ENCODE measurements at places on chromosomes 7 and 10.

DNA sequence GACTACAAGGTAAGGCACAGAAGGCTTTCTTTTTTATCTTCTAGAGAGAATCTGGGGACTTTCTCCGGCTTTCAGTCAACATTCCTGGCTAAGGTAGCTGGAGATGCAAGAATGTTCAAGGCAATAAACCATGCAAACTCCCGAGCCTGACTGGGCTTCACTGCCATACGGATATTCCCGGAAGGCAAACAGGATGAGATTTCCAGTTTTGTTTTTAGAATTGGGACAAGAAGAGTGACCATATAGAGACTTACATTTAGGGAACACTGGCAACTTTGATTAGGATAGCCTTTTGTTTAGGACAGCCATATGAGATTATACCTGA, 269 bp downstream of the CALD1 start:
- no peak for DNase-seq

GRCh38 chr7:21429021-21429420, 1.1 kb downstream of the SP4 start:
- peak; percentile 30 for DNase-seq

GRCh38 chr7:117862378-117862777, 10.9 kb downstream of the CTTNBP2 start:
- DNase-seq = no peak

- DNase-seq = no peak
Measured at GRCh38 chr10:10527861-10528562, 489.7 kb upstream of the CELF2 start.

GRCh38 chr10:96758423-96758822, 38.1 kb upstream of the PIK3AP1 start:
- DNase-seq = no peak

DNA sequence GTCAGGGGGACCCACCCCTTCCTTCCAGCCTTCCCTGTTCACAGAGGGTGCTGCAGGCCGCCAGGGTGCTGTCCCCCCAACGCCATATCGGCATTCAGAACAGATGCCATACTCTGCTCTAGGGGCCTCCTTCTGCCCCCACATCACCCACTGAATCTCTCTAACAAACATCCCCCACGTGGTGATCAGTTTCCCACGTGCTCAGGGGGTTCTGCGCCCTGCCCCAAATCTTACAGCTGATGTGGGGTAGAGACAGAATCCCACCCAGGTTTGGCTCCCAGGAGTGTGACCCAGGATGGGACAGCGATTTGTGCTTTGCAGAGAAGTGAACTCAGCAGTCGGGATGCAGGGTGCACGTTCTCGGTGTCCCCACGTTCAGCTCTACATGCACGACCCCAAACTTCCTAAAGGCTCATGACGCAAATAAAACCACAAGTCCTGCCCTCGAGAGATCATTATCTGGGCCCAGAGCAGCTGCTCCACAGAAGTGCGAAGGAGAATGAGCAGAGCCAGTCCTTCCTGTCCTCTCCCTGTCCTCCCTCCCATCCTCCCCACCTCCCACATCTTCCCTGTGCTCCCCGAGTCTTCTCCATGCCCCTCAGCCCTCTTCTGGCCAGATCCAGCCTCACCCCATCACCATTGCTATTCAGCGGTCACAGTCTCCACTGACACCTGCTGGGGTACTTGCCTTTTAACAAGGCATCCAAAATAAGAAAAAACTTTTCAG, 423.4 kb downstream of the DNAJB6 start:
- no peak for DNase-seq

GRCh38 chr7:15686957-15687545, 568 bp upstream of the MEOX2 start:
- no peak for DNase-seq

GRCh38 chr7:843230-843629, 11.0 kb downstream of the SUN1 start:
- no peak for DNase-seq

DNA sequence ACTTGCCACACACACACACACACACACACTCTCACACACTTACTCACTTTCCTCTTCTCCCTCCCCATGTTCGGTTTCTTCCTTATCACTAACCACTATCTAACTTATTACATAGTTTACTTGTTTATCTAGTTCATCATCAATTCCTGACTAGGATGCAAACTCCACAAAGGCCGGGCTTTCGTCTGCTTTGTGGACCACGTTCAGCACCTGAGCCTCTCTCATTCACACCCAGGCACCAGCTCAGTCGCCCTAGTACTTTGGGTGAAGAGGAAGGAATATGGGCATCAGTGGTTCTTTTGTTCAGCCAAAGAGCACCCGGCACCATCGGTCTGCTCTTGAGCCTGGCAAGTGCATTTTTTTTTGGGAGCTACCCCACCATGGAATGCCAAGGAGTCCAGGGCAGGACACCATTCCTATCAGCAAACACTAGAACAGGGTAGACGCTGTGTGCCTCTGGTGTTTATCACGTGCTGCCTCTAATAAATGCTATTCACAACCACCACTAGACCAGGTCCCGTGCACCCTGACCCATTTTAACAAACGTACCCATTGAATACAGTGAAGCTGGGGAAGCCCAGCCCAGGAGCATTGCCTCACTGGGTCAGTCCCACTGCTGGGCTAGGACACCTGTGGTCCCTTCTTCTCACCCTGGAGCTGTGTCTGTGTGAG, 2.2 kb downstream of the C10orf67 start:
- DNase-seq = no peak

DNA sequence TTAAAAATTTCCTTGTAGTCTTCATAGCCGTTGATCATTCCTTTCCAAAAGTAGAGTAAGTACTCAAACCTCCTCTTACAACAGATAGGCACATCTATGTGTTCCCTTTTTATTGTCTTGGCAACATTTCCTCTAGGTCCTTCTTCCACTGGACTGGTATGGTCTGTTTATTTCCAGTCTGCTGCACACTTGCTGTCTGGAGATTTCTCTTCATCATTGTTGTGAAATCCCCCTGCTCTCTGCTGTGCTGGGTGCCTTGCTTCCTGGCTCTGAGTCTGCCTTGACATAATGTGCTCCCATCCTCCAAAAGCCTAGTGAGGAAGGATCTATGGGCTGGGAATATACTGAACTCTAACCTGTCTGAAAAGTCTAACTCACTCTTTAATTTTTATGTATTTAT, 545.3 kb upstream of the VSTM2A start:
- no peak for DNase-seq
